ENCODE measurements at places on chromosomes 16 and 17.

GRCh38 chr17:42422958-42423712 lies at the start of gene CAVIN1:
CAVIN1 (minus strand) TSS chr17:42423256; CDS start chr17:42423097, 159 bp downstream.
- no peak for DNase-seq

GRCh38 chr16:31216422-31217135 lies at the start of gene PYDC1:
PYDC1 (minus strand) TSS chr16:31217135; CDS start chr16:31217028, 107 bp downstream.
- no peak for DNase-seq

- no peak for DNase-seq
Observed at GRCh38 chr17:51830451-51830850, 328.1 kb downstream of the CA10 start.

GRCh38 chr17:44212507-44213402 lies 6.7 kb downstream of the UBTF start:
- no peak for DNase-seq

GRCh38 chr17:79252886-79253285 lies 178.3 kb downstream of the ENGASE start:
- DNase-seq = no peak

DNA sequence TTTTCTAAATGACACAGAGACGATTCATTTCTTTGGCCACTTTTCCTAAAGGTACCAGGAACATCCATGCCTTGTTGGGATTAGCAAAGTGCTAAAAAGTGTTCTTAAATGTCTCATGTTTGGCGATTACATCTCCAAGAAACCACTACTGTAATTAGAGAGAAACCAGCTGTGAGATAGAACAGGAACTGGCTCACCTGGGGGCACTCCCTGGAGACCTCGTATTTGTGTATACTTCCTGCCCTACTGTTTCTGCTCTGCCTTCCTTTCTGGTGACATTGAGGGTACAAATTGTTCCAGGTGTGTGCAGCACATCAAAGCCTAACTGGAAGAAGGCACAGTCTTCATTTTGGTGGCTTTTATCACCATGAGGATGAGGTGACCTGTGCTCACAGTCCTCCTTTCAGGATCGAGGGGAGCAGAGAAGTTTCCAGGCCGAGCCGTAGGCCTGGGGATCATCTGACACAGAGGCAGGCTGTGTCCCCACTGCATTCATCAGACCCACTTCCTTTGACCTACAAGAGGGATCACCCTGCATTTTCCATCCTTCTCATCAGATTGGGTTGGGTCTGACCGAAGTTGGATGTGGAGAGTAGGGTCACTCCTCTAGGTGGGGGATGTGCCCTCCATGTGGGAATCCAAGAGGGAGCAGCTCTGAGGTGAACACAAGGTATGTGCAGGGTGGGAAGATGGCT lies 23.7 kb downstream of the CCL4 start:
- no peak for DNase-seq
